ENCODE measurements at places on chromosomes 11 and 22. TPM values are rescaled to one million over a fixed set of nuclear protein-coding genes. Genes with fewer than 3 reads are reported as not detected.

AQP11 gene
- 0.18 TPM for total RNA-seq

ACR gene
- total RNA-seq: 0.76 TPM

CYB5R2 gene
- 2.4 TPM for total RNA-seq

MRGPRX4 gene
- not detected for total RNA-seq

POU2AF2 gene
- total RNA-seq: not detected

OR8G1 gene
- not detected for total RNA-seq

PLCB3 gene
- 78.0 TPM for total RNA-seq

TBX1 gene
- 3.6 TPM for total RNA-seq

TMPRSS5 gene
- total RNA-seq: 0.19 TPM

RTCB gene
- 92.3 TPM for total RNA-seq

SLC22A25 gene
- not detected for total RNA-seq

SLCO2B1 gene
- total RNA-seq: 0.97 TPM
